ENCODE measurements at places on chromosomes 1 and 21.

DNA sequence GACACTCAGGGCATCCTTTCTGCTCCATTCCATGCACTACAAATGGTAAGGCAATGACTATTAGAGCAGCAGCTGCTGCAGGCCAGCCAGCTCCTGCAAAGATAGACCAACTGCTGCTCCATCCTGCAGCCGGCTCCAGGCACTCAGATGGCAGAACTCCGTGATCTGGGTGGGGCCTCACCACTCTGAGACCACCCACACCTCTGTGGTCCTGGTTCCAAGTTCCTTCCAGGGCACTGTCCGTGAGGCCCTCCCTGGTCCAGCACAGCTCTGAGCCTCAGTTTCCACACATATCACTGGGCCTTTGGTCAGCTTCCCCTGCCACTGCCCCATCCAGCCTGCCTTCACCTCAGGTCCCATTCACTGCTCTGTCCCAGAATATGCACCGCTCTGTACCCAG lies 114.7 kb downstream of the DMRTB1 start:
- peak; percentile 65 for DNase-seq

- no peak for DNase-seq
Measured at GRCh38 chr1:235473806-235474205, 30.4 kb downstream of the B3GALNT2 start.

GRCh38 chr1:244406337-244406736 lies 45.4 kb downstream of the ADSS2 start:
- no peak for DNase-seq

DNA sequence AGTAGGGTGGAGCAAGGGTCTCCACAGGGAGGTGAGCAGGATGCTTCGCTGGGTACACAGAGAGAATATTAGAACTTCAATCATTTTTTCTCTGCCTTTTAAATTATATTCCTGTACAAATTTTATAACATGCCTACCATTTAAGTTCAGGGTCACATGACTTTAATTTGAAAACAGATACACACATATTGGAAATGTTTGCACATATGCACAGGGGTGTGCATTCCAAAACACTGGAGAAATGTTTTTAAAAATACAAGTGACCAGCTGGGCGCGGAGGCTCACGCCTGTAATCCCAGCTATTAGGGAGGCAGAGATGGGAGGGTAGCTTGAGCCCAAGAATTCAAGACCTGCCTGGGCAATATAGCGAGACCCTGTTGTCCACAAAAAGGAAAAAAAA lies 39.7 kb downstream of the NIPAL3 start:
- no peak for DNase-seq

DNA sequence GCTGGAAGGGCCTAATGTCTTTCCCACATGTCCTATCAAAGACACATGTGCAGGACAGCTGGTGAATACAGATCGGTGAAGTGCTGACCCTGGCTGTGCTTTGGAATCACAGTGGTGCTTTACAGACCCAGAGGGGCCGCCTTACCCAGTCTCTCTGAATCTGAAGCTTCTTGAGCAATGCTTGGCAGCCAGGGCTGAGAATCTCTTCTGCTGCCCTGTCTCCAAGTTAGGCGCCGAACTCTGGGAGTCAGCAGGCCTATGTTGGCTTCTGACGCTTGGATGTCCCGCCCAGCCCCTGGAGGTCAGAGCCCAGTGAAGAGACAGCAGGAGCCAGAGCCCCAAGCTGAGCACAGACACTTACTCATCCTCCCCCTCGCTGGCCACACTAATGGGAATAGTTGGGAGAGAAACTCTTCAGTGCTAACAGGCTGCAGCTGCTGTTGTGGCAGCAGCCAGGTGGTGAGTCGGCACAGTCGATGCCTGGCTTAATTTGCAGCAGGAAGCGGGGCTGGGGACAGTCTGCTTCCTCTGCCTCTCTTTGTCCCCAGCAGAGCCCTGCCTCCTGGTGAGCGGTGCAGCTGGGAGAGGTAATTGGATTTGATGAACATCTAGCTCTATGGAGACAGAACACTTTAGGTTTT lies 68.1 kb downstream of the URB2 start:
- DNase-seq: peak; percentile 77

GRCh38 chr1:160911441-160911840 lies 26.5 kb upstream of the ITLN1 start:
- no peak for DNase-seq

DNA sequence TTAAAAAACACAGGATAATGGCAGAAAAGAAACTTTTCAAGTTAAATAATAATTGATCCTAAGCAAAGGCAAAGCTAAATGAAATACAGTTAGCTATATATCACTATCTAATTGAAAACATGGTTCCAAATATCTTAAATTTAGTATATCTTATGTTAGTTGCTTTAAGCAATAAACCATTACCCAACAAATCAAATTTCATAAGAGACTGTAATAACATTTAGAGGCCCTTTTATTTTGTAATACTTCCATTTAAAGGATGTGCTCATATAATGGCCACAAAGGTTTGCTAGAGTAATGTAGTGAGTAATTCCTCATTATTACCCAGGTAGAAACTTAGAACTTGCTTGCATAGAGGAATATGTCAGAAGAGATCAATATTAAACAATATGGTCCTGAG lies 32.3 kb downstream of the RPL5 start:
- no peak for DNase-seq
